CD4-positive, alpha-beta T cell treated with Interleukin-4 for 4 hours (primary cell): ENCODE measurements at places on chromosomes 6 and 20.

- DNase-seq, result no peak
These were observed 49.8 kb downstream of the GMPR start for GRCh38 chr6:16288163-16288562.

DNA sequence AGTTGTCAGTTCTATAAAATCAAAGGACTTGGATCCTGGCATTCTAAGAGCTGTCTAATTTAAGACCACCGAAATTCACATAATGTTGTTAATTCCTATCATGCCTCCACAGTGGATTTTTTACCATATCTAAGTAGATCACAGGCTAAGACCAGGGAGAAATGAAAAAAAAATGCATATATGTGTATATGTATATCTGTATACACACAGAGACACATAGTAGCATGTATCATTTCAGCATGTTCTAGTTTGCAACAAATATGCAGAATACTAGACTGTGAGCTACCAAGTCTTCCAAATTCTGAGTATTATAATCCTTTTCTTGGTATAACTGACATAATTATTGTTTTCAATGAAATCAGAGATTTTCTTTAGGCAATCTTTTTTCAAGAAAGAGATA, 267.6 kb upstream of the TSHZ2 start:
- no peak for DNase-seq

- DNase-seq, result no peak
These were observed 35.3 kb downstream of the CD24 start for GRCh38 chr6:106939208-106939607.

GRCh38 chr6:28413681-28414080, 14.1 kb upstream of the ZSCAN12 start:
- no peak for DNase-seq

GRCh38 chr6:11769811-11770545, 8.6 kb downstream of the ADTRP start:
- DNase-seq, result no peak

DNA sequence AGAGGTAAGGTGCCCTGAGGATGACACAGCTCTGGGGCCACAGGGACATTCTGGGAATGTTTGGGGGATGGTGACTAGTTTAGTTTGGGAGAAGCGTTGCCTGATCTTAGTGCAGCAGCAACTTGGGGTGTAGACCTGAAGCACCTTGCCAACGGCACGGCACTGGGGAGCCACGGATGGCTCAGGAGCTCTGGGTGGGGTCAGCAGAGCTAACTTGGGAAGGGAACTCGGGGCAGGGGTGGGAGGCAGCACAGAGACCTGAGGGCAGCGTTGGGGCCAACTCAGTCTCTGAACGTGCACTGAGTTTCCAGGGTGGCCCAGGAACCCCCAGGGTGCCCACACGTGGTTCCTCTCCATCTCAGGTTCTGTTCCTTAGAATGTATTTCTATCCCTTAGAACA, 14.9 kb downstream of the THBS2 start:
- no peak for DNase-seq

GRCh38 chr6:43391440-43392031, 22.1 kb upstream of the ZNF318 start:
- peak; percentile 58 for DNase-seq

DNA sequence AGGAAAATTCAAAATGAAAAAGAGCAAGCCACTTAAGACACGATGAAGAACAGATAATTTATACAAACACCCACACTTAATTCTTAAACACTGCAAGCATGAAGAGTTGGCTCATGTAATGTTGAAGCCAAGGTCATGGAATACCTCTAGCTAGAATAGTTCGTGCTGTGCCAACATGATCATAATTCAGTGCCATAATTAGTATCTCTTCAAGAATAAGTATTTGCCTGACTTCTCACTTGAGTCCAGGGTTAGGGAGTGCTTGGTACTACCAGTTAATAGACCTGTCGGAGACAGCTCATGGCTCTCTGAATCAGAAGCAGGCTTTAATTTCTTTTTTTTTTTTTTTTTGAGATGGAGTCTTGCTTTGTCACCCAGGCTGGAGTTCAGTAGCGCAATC, 206.3 kb downstream of the UNC5CL start:
- no peak for DNase-seq

DNA sequence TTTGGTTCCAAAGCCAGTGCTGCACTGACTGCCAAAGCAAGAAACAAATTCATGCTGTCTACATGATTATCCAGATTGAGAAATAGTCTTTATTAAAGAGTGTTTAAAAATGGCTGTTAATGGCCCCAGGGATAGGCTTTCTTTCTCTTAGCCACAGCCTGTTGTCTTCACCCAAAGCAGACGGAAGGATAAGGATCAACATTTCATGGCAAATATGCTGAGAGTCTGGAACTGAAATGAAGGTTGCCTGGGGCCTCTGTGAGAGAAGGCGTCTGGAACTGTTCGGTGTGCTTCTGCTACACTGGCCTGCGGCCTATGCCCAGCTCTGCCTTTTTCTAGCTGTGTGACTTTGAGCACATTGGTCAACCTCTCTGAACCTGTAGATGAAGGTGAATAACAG, 373.0 kb upstream of the ZFP64 start:
- DNase-seq, result no peak

DNA sequence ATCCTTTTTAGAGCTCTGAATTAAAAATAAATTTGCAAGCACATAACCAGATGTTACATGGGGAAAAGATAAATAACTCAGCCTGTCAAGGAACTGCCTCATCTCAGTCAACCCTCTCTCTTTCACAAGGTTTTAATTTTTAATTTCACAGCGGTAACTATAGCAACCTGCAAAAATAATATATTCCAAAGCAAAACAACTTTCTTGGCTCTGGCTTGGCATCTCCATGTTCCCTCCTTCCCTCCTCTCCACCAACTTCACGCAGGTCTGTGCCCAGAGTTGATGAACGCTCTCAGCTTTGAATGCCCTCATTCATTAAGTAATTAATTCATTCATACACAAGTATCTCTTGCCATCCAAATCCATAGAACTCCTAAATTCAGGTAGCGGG, 32.5 kb upstream of the SIRPA start:
- no peak for DNase-seq

DNA sequence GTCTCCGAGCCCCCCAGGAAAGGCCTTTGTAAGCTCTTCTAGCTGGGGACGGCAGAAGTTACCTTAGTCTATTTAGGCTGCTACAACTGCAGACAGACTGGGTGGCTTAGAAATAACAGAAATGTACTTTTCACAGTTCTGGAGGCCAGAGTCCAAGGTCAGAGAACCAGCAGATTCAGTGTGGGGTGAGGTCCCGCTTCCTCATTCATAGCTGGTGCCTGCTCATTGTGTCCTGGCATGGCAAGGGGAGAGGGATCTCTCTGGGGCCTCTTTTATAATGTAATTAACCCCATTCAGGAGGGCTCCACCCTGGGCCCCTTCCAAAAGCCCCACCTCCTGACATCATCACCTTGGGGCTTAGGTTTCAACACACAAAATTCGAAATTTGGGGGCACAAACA, 315.1 kb downstream of the CDH4 start:
- no peak for DNase-seq

DNA sequence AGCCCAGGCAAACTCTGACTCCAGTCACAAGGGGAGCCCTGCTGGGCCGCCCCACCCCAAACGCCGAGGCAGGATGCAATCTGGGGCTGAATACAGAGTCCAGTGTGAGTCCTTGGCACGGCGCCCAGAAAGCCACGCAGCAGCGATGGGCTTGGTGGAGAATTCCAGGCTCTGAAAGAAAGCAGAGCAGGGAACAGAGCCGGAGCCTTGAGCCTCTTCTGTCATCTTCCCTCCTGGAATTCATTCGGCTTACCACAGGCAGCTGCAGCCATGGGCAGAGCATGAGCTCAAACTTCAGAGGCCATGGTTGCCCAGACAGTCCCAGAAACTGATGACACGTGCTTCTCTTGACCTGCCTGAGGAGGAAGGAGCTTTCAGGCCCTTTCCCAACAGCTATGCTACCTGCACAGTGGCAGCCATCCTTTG, 441.1 kb upstream of the JARID2 start:
- no peak for DNase-seq

DNA sequence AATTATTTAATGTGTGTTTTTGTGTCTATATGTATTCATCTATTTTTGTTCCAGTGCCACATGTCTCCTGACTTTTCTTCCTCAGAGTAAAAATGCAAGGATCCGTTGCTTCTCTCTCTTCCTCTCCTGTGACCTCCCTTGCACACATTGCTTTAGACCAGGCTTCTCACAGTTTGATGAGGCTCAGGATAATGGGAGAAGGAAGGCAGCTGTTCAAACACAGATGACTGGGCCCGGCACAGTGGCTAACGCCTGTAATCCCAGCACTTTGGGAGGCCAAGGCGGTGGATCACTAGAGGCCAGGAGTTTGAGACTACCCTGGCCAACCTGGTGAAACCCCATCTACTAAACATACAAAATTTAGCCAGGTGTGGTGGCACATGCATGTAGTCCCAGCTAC, 241.9 kb downstream of the SAMD5 start:
- DNase-seq, result no peak

DNA sequence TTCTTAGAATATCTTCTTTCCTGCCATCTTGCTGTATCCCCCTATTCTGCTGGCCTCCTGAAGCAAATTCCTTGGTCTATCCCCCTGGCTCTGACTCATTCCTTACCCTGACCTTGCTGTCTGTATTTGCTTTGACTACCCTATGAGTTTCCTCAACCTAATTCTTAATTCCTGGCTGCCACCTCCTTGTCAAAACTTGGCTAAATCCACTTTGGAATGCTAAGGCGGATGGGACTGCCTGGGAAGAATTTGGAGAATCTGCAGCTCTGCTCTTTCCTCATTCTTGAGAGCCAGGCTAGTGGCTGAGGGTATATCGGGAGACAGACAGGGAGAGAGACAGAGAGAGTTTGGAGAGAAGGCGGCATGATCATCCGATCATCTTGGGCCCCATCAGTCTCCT, 24.4 kb downstream of the CAP2 start:
- no peak for DNase-seq

GRCh38 chr20:35560105-35560511, 18.2 kb downstream of the ERGIC3 start:
- no peak for DNase-seq

- no peak for DNase-seq
These were observed 11.8 kb downstream of the GNAS start for GRCh38 chr20:58864346-58864745.

DNA sequence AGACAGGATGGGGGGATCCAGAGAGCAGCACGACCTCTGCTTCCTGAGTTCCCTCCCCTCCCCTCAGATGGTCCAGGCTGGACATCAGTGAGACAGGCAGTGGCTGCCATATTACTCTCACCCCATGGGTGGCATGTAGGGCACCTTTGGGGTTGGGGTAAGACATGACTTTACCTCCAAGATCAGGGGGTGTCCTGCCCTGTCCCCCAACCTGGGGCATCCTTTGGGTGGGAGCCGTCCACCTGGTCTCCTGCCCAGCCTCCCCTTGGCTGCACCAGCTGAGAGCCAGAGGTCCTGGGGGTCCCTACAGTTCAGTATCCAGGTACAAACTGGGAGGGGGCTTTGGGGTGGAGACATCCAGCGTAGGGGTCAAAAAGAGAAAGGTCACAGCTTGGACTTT, 48.7 kb upstream of the SLCO4A1 start:
- DNase-seq, result no peak

DNA sequence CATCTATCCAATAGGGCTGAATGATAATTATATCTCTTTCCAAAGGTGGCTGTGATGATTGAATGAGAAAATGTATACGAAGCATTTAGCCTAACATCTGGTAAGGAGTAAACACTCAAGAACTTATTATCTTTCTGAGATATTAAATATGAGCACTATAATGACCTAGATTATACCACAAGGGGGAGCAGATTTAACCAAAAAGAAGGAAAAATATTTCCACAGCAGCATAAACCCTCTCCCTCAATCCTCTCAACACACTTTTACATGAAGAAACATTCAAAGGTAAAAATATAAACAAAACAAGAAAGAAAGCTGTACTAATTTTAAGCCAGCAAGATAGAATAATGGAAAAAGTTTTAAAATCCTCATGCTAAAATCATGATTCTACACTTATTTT, 68.4 kb downstream of the SHPRH start:
- DNase-seq, result no peak

- no peak for DNase-seq
These were observed 18.8 kb downstream of the EFCAB8 start for GRCh38 chr20:32877507-32877906.

DNA sequence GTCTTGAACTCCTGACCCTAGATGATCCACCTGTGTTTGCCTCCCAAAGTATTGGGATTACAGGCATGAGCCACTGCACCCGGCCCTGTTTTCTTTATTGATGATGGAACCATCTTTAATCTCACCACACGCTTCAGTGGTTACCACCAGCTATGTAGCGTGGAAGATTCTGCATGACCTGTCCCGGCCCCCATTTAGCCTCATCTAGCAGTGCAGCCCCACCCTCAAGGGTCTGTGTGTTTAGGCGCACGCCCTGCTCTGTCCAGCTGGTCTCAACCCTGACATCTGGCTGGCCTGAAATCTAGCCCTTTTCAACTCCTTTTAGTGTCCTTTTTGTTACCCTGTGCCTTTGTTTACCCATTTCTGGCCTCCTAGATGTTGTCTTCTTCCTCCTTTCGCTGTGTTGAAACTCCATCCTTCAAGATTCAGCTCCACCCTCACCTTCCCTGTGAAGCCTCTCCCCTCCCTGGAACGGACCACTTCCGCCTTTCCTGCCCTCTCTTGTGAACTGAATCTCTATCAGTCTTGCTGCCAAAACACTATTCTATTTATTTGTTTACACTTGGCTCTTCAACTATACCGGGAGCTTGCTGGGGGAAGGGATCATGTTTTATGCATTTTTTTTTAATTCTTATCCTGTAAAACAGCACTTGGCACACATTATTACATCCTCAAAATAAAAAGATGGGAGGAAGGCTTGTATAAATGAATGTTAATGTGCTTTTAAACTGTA, 101.0 kb upstream of the MTHFD1L start:
- no peak for DNase-seq

DNA sequence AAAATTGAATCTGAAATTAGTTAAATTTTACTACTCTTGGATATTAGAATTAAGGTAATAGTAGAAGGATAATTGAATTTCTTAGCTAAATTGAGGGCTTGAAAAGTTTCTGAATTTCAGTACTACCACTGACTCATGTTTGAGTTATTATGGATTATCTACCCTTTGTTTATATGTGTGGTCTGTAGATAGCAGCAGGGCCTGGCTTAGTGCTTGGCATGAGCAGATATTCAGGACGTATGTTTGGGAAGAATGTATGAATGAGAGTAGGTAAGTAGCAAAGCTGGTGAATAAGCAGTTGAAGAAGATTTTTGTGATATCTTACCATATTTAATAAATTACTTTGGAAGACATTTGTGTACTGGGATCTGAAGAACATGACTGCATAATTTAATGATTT, 152.7 kb downstream of the MACROD2 start:
- no peak for DNase-seq

DNA sequence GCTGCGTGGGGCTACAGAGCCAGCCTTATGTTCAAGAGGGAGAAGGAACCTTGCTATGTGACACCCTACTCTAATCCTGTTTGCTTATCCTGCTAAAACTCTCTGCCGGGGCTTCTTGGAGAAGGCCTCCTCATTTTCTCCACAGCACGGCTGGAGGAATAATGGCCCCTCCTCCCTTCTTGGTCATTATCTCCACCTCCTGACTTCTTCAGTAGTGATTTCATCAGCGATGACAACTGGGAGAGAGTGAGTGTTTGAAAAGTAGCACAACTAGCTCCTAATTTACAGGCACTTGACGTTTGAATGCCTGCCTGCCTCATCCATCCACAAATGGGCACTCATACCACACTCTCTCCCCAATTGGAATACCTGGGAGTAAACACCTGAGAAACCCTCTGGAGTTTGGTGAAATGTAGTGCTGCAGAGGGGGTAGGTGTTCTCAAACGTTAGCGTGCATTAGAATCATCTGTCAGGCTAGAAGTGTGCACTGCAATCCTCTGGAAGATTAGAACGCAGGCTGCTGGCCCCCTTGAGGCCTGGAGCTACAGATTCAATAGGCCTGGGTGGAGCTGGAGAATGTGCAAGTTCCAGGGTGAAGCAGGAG, 148.5 kb downstream of the FOXC1 start:
- DNase-seq, result no peak

GRCh38 chr6:70216767-70217166, 86.1 kb downstream of the COL9A1 start:
- DNase-seq, result no peak
